Hematopoietic multipotent progenitor cell (in vitro differentiated cells): ENCODE measurements at places on chromosomes 2 and 18. TPM values are rescaled to one million over a fixed set of nuclear protein-coding genes. Genes with fewer than 3 reads are reported as not detected.

- DNase-seq, result peak; percentile 73
Measured at GRCh38 chr2:174577967-174578589, 19.5 kb downstream of the WIPF1 start.

DNA sequence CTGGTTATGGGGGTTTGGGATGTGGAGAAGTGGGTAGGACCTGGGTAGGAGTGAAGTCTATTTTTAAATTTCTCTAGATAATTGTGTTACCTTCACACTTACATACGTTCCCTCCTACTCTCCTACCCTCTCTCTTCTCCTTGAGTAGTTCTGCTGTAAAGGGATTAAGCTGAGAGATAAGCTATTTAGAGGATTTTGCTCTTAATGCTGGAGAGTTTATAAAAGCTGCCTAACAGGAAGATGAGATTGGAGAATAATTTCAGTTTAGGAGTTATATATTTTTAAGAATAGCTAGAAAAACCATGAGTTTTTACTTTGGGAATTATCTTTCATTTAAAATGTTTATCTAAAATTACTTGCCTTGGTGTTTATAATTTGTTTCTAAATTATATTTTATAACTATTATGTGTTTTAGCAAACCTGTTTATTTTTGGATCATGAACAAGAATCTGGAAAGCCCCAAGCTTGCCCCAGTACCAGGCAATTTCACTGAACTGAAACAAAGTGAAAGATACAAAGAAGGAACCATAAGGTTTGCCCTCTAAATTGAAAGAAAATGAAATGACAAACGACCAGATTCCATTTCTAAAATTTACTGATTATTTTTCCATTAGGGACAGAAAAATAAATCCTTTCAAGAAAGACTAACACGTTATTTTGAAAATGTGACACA is 101.5 kb downstream of the ZNF532 start:
- no peak for DNase-seq

GRCh38 chr2:74448771-74449170 is 6.1 kb upstream of the INO80B start:
- DNase-seq, result no peak

DNA sequence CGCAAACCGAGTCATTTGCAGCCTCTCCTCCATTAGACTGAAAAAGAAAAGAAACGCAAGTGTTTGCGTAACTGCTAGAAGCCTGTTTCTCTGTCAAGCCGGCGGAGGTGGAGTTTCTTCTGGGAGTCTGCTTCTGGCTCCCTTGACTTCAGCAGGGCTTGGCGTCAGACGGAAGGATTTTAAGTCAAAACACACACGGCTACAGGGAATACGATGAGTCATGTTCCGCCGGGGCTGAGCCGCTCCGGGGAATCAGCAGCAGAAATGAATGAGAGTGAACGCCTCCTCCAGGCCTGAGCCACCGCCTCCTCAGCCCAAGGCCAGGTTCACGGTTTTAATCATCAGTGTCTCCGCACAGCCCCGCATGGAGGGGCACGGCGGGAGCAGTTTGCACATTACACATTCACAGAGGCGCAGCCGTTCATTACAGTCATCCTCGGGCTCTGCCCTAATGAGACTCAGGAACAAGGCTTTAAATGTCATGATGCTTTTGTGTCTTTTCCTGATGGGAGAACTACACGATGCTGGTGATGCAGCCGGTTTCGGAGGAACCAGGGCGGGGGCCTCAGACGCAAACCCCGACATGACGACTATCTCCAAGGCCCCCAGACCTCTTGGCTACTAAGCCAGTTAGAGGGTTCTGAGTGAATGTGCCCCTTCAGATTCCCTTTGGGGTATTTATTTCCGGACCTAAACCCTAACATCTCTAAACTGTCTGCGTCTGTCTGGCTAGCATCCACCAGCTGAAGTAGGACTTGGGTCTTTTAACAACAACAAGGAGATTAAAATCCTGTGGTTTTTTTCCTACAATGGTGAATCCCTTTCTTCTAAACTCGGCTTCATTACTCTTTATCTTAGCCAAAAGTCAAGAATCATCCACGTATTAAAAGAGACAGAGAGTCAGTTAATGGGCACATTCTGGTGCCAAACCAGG is 11.1 kb upstream of the SCG2 start:
- DNase-seq, result no peak

GRCh38 chr2:11370377-11371091 is 26.1 kb upstream of the ROCK2 start:
- DNase-seq, result no peak

DNA sequence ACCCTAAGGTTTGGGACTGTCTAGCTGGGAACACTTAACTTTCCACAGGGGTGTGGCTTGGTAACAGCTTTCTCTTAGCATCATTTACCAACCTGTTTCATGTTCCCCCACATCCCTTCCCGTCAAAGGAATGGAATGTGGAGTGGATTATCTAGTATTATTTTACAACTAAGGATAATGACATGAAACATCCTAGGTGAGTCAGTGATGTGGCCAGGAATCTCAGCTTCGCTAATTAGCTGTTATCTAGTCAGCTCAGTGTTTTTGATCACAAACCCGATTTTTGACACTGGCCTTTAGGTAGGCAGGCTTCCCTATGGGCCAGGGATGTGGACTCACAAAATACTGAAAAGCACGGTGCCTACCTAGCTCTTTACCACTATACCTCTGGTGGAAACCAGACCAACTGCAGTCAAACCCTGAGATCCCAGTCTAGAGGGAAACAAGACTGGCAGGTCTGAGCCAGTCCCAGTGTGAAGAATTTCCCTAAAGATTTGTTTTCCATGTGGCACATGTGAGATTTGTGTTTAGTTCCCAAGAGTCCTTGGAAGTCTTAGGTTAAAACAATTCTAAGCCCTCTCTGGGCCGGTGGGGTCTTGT is 2.8 kb upstream of the NRP2 start:
- DNase-seq, result no peak

RUFY4 gene
- 1.1 TPM for total RNA-seq

GRCh38 chr18:811182-811891 is 705 bp downstream of the YES1 start:
- DNase-seq, result no peak

GRCh38 chr2:205245652-205246051 is 436.6 kb upstream of the NRP2 start:
- DNase-seq, result no peak

- no peak for DNase-seq
Measured at GRCh38 chr18:34339155-34339554, 114.4 kb upstream of the NOL4 start.

GRCh38 chr2:226050822-226051221 is 651.3 kb downstream of the NYAP2 start:
- no peak for DNase-seq

DNA sequence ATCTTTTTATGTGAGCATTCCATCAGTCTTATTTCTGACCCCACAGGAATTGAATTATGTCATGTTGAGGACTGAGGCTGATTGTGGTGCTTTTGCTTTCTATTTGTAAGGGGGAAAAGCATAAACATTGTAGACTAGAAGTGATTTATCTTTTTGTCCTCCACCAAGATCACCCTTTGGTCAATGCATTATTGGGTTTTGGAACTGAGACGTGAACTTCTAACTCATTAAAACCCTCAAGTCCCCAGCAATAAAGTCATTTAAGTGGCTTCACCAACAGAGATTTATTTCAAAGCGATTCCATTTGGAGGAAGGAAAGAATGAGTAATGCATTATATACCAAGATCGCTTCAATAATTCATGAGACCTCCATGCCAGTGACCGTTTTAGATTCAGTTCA is 75.5 kb upstream of the TXNDC2 start:
- no peak for DNase-seq
